Dermis microvascular lymphatic vessel endothelial cell (primary cell): ENCODE measurements at places on chromosomes 16 and 17.

GRCh38 chr16:50247906-50248608 is 18.3 kb upstream of the ADCY7 start:
- DNase-seq, result no peak

DNA sequence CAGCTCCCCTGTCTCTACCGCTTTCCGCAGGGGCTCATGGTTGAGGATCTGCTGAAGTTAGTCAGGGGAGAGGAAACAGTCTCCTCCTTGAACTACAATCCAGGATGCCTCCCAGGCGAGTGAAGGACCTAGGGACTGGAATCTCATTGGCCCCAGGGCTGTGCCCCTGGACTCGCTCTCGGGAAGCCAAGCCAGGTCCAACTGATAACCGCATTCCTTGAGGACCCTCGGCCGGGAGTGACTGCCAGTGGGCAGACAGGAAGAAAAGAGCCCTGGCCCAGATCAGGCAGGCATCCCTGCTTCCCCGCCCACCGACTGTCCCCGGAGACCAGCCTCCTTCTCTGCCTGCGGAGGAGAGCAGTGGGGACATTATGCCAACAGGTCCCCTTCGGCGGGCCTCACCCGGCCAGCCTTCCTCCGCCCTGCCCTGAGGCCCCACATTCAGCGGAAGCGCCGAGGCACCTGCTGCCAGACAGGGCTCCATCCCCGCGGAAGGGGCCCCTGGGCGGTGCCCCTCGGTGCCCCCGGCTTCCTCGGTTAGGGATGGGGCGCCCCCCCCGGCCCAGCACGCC is 776 bp downstream of the LRRC75A start:
- no peak for DNase-seq

DNA sequence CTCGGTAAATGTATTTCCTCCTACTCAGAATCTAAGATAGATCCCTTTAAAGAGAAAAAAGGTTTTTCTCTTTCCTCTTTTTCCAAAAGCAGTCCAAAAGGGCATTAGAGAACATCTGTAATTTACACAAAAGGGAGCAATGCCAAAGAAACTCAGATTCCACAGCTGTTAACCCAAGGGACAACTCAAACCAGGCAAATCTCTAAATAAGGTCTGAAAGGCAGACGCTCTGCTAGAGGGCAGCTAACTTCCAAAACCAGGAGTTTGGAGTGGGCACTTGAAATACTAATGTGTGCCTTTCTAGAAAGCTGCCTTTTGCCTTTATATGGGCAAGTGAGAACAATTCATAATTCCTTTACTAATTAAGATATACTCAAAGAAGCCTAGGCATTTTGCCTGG is 435.7 kb downstream of the ZFHX3 start:
- DNase-seq, result no peak

- no peak for DNase-seq
Observed at GRCh38 chr17:3770466-3770865, 30.5 kb downstream of the ITGAE start.

DNA sequence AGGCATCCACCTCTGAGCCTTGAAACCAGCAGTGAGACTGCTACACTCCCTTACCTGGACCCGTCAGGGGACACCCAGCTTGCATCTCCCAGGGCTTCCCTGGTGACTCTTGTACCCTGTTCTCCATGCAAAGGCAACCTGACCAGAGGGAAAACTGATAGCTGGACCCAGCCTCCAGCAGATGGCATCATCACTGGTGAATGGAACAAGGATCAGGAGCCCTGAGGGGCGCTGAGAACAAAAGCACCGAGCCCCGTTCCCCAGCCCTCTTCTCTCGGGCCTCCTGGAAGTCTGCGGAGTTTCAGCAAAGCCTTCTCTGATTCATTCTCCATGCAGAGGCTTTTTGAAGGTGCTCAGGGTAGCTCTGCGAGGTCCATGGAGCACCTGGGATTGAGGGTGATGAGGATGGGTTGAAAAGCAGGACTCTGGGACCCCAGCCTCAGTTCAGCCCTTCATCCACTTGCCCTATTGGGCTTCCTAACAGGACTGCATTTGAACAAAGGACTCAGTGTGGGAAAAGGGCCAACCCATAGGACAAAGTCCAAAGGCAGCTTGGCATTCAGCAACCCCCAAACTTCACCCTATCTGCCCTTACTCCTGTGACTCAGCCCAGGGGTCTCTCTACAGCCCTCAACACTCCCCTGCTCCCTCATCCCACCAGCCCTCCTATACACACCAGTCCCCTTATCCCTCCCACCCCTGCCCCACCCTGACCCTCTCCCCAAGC is 45.0 kb upstream of the LHX1 start:
- DNase-seq, result no peak

- no peak for DNase-seq
Observed at GRCh38 chr16:57883953-57884654, 81.8 kb upstream of the KIFC3 start.

DNA sequence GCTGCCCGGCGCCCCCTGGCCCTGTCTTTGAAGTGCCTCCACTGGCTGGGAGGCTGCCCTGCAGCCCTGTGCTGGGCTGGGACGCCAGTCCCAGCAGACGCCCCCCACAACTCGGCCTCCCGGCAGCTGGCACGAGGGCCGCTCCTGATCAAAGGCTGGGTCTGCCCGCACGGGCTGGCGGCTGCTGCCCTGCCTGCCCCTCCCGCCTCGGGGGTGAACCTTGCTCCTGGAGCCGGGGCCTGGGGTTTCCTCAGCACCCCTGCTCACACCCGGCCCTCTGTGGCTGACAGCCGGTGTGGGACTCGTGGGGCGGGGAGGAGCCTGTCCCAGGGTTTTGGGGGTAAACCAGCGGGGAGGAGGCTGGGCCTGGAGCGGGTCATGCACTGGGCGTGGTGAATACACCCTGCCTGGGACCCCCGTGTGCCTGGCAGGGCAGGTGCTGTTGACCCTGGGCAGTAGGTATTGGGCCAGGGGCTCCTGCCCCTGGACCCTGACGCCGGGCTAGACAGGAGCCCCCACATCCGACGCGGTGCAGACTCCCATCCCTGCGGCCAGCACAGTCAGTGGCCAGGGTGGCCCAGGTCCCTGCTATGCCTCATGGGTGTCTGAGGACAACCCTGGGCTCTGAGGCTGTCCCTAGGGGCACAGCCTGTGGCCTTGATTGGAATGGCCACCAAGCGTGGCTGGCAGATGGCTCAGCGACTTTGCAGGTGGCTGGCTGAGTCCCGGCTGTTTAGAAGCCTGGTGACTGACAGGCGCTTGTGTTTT is 21.7 kb downstream of the CENPX start:
- no peak for DNase-seq

DNA sequence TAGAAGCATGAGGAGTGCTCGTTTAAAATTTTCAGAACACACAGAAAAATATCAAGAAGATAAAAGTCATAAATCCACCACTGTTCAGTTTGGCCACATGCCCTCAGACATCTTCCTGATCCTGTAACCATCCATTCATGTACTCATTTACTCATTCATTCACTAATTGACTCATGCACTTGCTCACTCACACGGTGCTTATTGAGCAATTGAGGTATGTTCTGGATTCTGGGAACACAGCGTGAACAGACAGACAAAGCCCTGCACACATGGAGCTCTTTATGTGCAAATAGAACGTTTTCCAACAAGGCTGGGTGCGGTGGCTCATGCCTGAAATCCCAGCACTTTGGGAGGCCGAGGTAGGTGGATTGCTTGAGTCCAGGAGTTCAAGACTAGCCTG is 10.2 kb upstream of the NATD1 start:
- no peak for DNase-seq

DNA sequence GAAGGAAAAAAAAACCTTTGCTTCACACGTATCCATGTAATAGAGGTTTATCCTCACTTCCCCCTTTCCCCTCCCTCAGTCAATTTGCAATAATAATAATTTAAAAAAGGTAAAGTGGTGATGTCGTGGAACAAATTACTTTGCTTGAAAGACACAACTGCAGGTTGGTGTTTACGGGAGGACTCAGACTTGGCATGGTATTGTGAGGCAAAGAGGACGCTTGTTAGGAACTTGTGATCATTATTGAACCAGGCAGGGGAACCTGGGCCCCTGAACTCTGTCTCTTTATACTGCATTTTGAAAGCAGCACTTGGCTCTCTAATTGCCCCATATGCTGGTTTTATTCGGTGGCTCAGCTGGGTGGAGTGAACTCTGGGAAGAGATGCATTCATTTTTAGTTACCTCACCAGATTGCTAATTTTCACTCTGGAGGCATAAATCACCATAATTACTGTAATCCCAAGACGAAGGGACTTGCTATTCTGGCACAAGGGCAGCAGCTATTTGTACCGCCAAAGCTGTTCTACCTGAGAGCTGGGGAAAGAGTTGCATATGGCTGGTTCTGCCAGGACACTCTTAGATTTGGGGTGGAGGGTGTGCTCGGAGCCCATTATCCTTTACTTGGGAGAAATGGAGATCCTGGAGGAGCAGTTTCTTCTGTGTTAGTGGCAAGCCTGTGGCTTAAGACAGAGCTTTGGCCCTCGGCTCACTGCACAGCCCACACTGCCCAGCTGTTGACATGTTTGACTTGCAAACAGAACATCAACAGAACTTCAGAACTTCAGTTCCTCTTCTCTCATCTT is 5.7 kb upstream of the DHX8 start:
- DNase-seq, result no peak

- DNase-seq, result no peak
Observed at GRCh38 chr17:75634754-75635609, 1.7 kb downstream of the SMIM5 start.

GRCh38 chr16:85917959-85918358 is 19.0 kb downstream of the IRF8 start:
- DNase-seq, result no peak

GRCh38 chr17:60846175-60846574 is 168.5 kb downstream of the BCAS3 start:
- no peak for DNase-seq

DNA sequence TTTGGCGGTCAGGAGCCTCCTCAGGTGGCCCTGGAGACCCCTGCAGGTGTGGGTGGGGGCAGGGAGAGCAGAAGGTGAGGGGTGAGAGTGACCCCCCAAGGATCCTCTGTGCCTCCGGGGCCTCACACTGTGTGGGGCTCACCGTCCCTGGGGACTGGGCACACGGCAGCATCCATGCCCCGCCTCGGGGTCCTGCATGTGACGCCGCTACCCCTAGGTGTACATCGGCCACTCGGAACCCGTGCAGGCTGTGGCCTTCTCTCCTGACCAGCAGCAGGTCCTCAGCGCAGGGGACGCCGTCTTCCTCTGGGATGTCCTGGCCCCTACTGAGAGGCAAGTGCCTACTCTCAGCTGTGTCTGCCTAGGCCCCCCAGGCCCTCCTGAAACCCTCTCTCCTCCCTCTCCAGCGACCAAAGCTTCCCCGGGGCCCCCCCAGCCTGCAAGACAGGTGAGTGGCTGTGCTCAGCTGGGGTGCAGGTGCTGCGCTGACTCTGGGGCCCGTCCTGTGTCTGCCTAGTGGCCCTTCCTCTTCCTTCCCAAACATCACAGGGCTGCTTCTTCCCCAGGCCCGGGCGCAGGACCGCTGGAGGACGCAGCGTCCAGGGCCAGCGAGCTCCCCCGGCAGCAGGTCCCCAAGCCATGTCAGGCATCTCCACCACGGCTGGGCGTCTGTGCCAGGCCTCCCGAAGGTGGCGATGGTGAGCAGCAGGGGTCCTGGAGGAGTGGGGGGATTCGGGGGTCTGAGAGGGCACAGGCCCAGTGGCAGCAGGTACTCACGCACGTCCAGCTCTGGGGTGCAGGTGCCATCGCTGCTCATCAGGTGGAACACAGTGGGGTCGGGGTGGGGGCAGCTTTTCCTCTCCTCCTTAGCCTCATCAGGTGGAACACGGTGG is 9.0 kb upstream of the RHOT2 start:
- no peak for DNase-seq

GRCh38 chr17:14432079-14432478 is 131.2 kb downstream of the HS3ST3B1 start:
- no peak for DNase-seq

DNA sequence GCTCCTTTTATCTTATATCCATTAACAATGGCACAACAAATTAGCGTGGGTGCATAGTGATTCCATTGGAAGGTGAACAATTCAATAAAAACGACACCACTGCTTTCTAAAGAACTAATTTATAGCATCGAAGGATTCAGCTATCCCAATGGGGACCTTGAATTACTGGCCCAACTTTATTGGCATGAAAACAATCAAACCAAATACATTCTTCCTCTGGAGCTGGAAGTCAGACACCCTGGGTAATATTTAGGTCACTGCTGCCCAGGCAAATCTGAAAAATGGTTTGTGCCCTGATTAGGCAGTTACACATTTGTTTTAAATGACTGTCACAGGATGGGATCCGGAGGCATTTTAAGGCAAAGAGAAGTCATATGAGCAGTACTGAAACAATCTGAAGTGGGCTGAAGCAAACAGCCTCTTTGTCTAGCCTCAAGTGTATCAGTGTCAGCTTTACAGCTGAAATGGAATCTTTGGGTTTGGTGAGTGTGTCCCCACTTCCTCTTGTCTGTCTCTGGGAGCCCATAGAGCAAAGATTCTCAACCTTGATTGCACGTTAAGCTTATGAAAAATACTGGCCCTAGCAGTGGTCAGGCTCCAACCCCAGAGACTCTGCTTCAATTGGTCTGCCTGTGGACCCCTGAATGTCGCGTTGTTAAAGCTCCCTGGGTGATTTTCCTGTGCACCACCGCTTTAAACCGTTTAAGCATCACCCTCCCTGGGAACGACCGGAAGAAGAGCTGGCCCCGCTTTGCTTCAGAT is 30.3 kb downstream of the CDK5R1 start:
- no peak for DNase-seq

- no peak for DNase-seq
Observed at GRCh38 chr16:76956394-76956793, 234.6 kb upstream of the MON1B start.

GRCh38 chr16:78647019-78647418 is 547.6 kb downstream of the WWOX start:
- DNase-seq, result no peak

- no peak for DNase-seq
Observed at GRCh38 chr16:13633391-13633861, 286.5 kb upstream of the ERCC4 start.

GRCh38 chr17:21005367-21005766 is 37.4 kb downstream of the USP22 start:
- peak; percentile 54 for DNase-seq

DNA sequence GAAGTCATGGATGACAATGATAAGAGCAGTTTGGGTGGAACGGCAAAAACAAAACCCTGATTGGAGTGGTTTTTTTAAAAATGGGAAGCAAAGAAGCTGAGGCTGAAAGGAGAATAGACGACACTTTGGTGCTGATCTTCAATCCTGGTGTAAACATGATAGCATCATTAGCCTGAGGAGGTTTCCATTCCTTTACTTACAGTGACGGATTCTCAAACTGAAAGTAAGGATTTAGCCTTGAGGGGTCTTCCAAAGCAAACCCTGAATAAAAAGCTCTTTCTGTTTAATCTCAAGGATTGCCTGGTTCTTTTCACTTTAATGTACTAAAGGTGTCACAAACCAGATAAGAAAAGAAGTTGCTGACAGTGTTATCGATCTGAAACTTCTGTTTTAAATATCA is 69.3 kb downstream of the KCNJ2 start:
- DNase-seq, result no peak

GRCh38 chr17:15441315-15441714 is 26.1 kb downstream of the CDRT4 start:
- peak; percentile 38 for DNase-seq

GRCh38 chr17:59331129-59331928 is at the start of gene YPEL2:
TSS of gene YPEL2 (plus strand) at chr17:59331655. CDS start at chr17:59353410, 21,755 bp downstream.
- peak; percentile 98 for DNase-seq
